ENCODE measurements at places on chromosomes 16 and 17.

DNA sequence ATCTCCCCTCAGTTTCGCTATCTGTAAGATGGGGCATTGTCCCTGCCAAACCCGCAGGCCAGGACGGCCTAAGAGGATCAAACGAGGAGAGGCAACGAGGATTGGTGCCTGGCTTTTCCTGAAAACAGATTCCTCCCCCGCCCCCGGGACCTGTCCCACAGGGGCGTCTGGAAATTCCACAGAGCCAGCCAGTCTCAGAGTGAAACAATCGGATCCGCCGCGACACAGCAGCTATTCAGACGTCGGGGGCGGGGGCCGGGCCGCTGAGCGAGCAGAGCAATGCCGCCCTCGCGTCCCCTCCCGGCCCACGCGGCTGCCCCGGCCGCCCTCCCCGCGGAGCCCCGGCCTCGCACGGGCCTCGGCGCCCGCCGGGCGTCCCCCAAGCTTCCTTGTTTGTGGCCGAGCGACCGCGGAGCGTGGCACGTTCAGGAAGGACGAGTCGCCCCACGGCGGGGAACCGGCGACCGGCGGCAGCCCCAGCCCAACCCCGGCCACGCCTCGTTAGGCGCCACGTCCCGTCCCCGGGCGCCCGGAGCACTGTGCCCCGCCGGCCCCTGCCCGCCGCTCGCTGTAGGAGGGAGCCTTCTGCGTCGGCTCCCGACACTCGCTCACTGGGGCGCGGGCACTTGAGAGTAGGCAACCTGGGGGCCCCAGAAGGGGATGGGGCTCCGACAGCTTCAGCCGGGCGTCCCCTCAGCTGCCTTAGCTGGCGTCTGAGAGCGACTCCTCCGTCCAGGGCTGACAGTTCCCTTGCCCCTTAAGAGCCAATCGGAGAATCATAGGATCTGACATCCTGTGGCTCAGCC lies 29.6 kb upstream of the PHOSPHO1 start:
- DNase-seq = peak; percentile 81

DNA sequence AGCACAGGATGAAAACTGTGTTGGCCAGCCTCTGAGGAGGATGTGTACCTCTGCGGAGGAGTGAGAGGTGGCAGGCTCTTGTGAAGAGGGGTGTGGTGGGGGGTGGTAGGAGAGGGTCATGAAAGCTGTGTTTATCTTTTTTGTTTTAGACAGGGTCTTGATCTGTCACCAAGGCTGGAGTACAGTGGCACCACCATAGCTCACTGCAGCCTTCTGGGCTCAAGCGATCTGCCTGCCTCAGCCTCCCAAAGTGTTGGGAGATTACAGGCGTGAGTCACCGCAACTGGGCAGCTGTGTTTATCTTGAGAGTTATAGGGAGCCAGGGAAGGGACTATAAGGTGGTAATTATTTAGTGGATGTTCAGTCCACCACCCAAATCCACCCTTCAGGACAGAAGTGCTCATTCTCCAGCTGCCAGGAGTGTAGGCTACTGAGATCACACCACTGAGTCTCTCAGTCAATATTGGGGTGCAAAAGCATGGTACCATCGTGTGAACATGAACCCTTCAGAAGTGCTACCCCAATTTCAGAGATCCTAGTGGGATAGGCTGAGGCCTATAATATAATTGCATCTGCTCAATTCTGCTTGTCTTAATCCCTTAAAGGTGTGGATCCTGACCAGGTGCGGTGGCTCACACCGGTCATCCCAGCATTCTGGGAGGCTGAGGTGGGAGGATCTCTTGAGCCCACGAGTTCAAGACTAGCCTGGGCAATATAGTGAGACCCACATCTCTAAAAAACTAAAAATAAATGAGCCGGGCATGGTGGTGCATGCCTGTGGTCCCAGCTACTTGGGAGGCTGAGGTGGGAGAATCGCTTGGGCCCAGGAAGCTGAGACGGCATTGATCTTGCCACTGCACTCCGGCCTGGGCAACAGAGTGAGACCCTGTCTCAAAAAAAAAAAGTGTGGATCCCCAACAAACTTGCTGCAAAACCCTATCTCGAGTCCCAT lies 788 bp upstream of the EXOC3L1 start:
- no peak for DNase-seq

DNA sequence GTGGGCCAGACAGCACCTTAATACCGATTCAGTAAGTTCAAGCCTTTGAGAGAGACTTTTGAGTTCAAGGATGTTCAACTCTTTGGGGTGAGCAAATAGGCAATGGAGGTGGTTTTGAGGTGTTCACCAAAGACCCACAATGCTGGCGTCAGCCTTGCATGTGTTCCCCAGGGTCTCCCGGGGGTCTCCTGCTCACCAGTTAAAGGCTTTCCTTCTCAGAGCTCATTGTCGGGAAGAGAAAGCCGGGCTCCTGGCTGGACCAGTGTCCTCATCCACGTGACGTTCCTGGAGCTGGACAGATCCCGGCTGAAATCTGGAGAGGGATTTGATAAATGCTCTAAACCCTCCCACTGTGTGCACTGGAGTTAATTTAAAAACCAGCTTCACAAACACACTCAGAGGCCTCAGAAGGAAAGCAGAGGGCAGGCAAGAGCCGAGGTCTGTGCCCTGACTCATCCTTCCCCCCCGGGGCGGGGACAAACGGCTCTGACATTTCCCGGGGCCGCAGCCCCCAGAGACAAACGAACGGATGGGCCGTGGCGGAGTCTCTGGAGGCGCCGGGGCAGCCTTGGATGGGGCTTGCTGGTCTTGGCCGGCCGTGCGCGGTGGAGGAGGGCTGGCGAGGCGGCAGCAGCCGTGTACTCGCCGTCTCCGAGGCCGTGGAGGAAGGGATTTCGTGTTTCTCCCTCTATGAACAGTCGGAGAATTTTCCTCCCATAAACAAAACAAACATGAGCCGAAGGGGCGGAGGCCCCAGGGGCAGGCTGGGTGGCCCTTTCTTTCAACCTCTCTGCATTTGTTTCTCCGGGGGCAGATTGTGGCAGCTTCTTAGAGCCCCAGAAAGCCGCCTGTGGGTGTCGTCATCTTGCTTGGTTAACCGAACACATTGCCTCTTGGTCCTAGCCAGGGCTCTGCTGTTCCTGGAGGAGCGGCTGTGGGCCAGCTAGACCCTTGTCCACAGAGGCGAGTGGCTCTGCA lies 94.2 kb downstream of the NTN1 start:
- DNase-seq = peak; percentile 78

GRCh38 chr17:56269556-56270389 lies 116.5 kb downstream of the ANKFN1 start:
- peak; percentile 65 for DNase-seq

GRCh38 chr16:12097523-12098428 lies 121.2 kb downstream of the SNX29 start:
- DNase-seq = peak; percentile 97

Data from umbilical cord (tissue), 2 donors.